GDM1 (cell line): ENCODE measurements at places on chromosomes 13 and 19.

GRCh38 chr13:44117351-44117750 is 237.6 kb downstream of the LACC1 start:
- no peak for DNase-seq

GRCh38 chr13:40191186-40191980 is 475.1 kb downstream of the FOXO1 start:
- DNase-seq: no peak

DNA sequence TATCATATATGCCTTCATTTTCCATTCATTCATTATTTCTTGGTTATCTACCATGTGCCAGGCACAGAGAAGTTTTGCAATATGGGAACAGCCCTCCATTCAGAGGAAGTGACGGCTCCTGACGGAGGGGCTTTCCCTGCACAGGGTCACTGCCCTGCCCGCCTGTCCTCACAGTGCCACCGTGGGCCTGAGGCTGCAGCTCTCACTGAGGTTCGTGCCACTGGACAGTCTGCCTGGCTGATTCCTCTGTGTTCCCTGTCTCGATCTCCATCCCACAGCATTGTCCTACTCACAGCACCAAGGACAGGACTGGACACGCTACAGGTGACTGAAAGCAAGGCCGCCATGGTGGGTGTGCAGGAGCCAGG is 92.7 kb downstream of the TSHZ3 start:
- DNase-seq: no peak

DNA sequence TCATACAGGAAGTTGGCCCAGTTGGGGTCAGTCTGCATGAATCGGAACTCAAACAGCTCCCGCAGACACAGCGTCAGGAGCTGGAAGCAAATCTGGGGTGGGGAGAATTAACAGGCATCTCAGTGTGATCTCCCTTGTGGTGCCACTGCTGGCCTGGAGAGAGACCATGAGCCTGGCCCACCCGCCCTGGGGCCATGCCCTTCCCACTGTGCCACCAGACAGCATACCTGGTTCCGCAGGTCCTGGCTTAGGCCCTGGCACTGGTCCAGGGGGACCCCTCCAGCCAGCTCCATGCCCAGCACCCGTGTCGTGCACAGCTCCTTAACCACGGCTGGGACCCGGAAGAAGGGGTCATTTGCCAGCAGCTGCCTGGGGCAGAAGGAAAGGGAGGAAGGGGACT is 9.6 kb upstream of the NUMBL start:
- no peak for DNase-seq

DNA sequence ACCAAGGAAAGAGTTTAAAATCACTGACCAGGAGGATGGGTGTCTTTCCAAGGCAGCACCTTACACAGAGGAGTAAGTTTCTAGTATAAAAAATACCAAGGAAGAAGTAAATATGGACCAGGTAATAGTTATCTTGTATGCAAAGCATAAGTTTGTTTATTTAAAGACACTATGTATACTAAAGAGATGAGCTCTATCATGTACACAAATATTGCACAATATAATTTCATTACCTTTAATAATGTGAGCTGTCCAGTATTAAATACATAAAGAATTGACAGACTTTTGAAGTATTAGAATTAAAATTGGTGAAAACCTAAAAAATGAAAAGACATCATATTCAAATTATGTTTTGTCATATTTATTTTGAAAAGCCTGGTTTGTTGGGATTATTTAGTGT is 322.0 kb upstream of the MIR17HG start:
- no peak for DNase-seq

GRCh38 chr13:46605825-46606554 is 53.0 kb downstream of the LRCH1 start:
- peak; percentile 67 for DNase-seq

GRCh38 chr13:50425772-50426171 is 410.5 kb downstream of the KCNRG start:
- DNase-seq: no peak

- no peak for DNase-seq
Observed at GRCh38 chr19:20276011-20276731, 109.2 kb downstream of the ZNF486 start.

- DNase-seq: no peak
Observed at GRCh38 chr13:50543782-50544181, 299.7 kb downstream of the DLEU7 start.
